ENCODE measurements at places on chromosomes 12 and 14.

GRCh38 chr12:99521664-99522063 is 125.9 kb upstream of the GARIN6 start:
- DNase-seq = no peak

DNA sequence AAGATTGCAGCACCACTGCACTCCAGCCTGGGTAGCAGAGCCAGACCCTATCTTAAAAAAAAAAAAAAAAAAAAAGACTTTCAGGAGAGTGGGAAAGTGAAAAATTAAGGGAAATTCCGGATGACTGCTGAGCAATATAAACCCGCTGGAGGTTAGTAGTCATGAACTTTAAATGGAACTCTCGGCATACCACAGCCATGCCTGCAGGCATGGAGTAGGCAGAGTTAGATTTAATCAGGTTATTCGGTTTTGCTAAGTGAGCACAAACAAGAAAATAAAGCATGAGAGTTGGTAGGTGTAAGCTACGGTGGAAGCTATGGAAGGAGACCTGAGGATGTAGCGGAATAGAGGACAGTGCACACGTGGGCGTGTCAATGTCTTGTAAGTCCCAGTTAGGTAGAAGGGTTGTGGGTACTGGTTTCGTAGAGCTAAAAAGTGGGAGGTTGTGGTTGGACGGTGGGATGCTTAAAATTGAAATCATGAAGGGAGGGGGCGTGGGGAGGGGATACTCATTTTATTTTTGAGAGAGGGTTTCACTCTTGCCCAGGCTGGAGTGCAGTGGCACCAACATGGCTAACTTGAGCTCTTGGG is 11.8 kb upstream of the TUBA1C start:
- no peak for DNase-seq

DNA sequence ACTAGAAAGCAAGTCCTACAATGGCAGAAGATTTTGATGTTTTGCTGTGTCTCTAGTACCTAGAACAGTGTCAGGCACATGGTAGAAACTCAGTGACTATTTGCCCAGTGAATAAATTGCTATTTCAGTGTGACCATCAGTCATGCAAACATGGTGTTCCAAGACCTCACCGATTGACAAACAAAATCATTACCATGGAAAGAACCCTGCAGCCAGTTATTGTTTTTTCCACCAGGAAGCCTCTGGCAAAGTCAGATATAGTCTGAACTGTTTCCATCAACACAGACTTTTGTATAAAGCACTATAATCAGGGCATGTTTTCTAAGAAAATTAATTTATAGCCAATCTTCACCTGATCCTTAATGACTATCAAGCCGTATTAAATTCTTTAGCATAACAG is 97.3 kb upstream of the RASSF8 start:
- no peak for DNase-seq

DNA sequence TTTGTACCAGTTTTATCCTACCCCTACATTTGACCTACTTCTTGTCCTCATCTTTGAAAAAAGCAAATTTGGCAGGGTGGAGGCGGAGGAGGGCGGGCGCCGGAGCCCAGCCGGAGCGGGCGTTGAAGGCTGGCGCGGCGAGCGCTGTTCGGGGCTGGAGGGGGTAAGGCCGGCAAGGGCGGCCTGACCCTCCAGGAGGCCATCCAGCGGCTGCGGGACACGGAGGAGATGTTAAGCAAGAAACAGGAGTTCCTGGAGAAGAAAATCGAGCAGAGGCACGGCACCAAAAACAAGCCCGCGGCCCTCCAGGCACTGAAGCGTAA is 27.2 kb downstream of the FBXO34 start:
- no peak for DNase-seq
